Stimulated activated CD8-positive, alpha-beta memory T cell treated with anti-CD3 and anti-CD28 coated beads, Interleukin-15, amount 100 ng/mL, for 4 hours (primary cell): ENCODE measurements at places on chromosomes 1 and 21.

- no peak for DNase-seq
Measured at GRCh38 chr1:208462761-208463160, 218.6 kb upstream of the PLXNA2 start.

GRCh38 chr1:53278298-53278725 lies 40.0 kb upstream of the MAGOH start:
- DNase-seq, result peak; percentile 14

- no peak for DNase-seq
Measured at GRCh38 chr1:998995-999724, 737 bp downstream of the HES4 start.

GRCh38 chr1:90721210-90722194 lies 4.4 kb upstream of the BARHL2 start:
- no peak for DNase-seq

- DNase-seq, result no peak
Measured at GRCh38 chr1:55285834-55286233, 70.7 kb upstream of the USP24 start.

DNA sequence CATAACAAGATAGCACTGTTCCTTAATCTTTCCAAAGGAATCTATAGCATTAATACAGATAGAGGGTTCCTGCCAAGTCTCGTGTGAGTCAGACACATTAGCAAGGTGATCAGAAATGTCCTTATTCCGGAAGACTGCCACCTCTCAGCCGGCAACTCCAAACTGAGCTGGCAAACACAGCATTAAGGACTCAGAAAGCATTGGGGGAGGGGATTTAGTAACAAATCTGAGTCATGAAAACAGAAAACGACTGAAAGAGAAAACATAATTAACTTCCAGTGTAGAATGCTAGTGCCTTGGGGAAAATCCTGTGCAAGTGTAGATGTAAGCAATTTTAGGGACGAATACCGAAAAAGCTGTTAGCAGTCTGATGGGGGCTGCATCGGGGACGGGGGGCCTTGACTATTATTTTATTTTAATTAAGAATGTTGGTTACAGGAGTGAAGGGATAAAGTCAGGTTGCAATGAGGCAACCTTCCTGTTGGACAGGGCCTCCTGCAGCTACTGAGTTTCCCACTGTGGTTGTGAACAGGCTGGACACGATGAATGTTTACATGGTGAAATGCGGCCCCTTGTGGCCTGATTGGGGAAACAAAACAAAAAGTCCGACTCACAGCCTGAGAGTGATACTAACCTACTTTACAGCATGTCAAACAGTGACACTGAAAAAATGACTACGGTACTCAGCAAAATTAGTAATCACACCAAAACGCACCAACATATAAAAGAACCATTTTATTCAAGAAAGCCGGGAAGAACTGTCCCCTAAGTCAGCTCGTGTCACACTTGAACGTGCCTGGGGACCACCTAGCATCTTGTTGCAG lies 20.7 kb downstream of the MIS18A start:
- DNase-seq, result no peak

DNA sequence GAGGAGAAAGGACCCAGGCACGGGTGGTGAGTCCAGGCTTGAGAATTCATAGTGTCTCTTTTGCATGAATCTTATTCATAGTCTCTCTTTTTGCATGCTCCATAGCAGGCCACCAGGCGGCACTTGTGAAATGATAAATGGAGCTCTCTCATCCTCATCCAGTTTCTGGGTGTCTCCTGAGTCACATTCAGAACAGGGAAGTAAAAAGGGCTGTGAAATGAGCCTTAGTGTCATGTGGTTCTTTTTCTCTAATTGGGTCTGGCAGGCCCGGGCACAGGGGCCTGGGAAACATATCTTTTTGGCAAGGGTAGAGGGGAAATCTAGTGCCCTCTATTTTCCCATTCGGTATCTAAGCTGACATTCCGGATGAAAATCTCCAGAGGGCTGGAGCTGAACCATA lies 19.1 kb upstream of the NCF2 start:
- no peak for DNase-seq

DNA sequence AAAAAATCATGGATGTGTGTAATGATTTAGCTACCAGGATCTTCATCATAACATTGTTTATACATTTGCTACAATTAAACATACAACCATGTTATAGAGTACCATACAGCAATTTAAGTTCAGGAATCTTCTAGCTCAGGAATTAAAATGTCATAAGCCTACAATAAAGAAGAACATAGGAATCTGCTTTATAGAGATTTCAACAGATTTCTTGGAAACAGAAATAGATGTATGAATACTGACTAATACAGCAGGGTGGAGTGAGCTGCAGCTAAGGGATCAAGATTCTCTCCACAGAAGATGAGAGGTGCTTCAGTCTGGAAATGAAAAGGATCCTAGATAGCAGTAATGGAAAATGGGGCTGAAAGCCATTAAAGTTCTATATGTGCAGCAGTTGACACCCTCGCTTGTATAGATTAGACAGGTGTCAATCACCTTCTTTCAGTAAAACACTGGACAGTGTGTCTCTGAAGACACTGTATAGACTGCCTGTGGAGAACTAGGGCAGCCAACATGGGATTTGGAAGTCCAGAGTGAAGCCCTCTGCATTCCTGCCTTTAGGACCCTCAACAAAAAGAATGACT lies 73.9 kb downstream of the DNTTIP2 start:
- no peak for DNase-seq

DNA sequence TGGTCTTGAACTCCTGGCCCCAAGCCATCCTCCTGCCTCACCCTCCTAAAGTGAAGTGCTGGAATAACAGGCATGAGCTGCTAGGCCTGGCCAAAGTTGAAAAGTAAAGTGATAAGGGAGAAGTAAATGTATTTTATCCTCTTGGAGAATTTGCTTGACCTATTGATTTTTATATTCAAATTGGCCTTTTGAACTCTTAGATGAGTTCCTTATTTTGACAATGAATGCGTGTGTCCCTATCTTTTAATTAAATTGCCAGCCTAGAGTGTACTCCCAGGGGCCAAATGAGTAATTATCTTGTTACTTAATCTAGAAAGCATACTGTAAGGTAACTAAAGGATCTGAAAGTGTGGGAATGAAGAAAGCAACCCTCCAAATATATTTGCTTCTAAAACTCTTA lies 11.4 kb downstream of the RNF11 start:
- no peak for DNase-seq

DNA sequence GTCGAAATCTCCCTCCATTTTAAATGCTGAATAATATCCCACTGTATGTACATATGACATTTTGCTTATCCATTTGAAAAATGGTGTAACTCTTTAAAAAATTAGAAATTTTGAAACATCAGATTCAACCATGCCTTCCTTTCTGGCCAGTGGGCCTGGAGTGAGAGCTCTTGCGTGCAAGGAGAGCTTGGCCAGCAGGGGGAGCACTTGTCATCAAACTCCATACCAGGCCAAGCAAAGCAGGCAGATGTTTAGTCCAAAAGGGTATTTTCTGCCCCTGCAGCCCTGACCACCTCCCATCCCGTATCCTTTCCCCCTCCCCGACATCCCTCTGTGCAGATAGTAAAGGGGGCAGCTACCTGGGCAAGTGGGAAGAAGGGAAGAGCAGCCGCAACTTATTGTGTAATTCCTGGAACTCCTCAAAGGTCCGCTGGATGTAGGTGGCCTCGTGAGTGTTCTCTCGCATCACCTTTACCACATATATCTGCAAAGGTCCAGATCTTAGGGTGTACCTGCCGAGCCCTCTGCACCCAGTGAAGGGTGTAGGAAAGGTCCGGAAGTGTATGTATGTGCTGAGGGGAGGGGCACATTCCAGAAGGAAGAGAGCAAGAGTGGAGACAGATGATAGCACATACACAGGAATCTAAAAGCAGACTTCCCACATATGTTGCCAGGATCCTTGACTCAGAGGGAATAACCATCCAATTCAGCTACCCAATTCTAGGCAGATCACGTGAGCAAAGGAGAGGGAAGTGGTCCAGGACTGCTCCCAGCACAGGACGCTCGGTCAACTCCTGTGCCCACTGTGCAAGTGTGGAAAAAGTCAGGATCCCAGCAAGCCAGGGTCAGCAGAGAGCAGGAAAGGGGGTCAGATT lies 19.9 kb upstream of the PPP1R15B start:
- DNase-seq, result peak; percentile 37

GRCh38 chr1:50969611-50970508 lies at the start of gene CDKN2C:
TSS of gene CDKN2C (plus strand) at chr1:50970245. CDS start at chr1:50970369, 124 bp downstream.
- no peak for DNase-seq

GRCh38 chr1:230291731-230292620 lies 134.2 kb downstream of the PGBD5 start:
- no peak for DNase-seq

GRCh38 chr1:1098681-1099421 lies 17.0 kb downstream of the C1orf159 start:
- DNase-seq, result no peak

DNA sequence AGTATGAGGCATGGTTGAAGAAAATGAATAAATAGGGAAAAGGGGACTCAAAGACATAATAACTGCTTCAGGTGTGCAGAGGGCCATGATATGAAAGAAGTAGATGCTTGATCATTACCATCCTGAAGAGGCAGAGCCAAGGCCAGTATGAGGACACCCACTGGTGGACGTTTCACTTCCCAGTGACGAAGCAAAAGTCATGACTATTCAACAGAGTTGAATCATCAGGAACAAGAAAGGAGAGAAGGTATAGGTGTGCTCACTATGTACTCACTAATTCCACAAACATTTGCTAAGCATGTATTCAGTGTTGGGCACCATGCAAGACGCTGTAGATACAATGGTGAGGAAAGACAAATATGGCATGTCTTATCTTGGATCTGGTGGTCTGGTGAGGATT lies 319.2 kb upstream of the RUNX1 start:
- DNase-seq, result no peak

DNA sequence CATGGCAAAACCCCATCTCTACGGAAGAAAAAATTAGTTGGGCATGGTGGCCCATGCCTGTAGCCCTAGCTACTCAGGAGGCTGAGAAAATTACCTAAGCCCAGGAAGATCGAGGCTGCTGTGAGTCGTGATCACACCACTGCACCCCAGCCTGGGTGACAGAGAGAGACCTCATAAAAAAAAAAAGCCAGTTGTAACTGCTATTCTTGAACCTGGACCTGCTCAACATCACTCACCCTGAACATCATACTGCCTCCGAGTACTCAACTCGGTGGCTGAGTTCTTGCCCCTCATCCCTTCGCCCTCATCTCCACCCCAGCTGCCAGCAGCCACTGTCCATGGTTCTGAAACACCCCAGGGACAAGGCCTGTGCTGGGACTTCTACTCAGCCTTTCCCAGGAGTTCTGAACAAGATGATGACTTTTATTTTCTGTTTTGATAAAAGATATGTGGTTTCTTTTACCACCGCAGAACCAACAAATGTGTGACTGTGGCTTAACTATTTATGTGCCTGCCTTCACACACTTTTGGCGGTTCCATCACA lies 5.4 kb upstream of the DISP3 start:
- no peak for DNase-seq

DNA sequence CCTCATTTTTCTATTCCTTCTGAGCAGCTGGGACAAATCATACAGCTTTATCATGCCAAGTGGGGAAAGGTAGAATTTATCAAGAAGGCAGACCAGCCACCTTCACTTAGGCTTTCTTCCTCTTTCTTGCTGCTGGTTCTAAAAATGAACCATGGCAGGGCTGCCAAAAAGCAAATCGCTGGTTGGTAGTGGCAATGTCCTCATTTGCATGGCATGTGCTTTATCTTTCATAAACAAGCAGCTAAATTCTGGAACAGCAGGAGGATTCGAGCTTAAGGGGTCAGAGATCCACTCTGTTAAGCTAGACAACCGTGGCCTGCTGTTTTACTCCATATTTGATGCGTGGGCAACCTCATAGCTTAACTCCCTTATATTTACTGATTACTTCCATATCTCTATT lies 91.3 kb downstream of the RPE65 start:
- no peak for DNase-seq

DNA sequence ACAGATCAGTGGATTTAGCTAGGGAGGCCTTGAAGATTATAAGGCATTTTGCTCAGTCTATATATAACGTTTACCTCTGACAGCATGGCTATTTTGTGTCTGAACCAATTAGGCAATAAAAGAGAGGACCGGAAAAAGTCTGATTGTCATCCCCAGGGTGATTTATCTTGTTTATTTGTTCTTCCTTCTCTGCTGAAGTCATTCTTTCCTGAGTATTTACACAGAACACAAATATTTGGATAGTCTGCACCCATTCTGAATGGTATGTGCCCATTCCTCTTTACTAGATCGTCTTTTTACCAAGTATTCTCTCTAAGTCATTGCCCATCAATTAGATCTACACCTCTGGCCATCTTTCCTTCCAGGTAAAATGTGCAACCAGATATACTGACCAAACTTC lies 1602.9 kb downstream of the KCNT2 start:
- no peak for DNase-seq

- DNase-seq, result peak; percentile 46
Measured at GRCh38 chr1:34984793-34985608, at the start of gene TMEM35B. TSS of gene TMEM35B (minus strand) at chr1:34985347. CDS start at chr1:34985305, 42 bp downstream.
